EH (cell line): ENCODE measurements at places on chromosomes 2 and 18.

GRCh38 chr2:174839662-174840061 is 75.4 kb upstream of the CHRNA1 start:
- no peak for DNase-seq

- DNase-seq = no peak
Measured at GRCh38 chr2:18379870-18380269, 180.6 kb downstream of the RDH14 start.

- DNase-seq = peak; percentile 21
Measured at GRCh38 chr2:220377482-220378155, 750.2 kb downstream of the SLC4A3 start.

GRCh38 chr2:120675460-120676130 is 60.1 kb upstream of the GLI2 start:
- DNase-seq = peak; percentile 64

- DNase-seq = no peak
Measured at GRCh38 chr2:29213888-29214291, 98.7 kb downstream of the CLIP4 start.

GRCh38 chr18:79884294-79884962 is 67.0 kb downstream of the SLC66A2 start:
- no peak for DNase-seq

GRCh38 chr18:45825258-45826044 is at the start of gene SIGLEC15:
Gene SIGLEC15 (plus strand): TSS chr18:45825675. CDS start chr18:45825729, 54 bp downstream.
- DNase-seq = no peak

GRCh38 chr2:35081622-35082015 is 1274.0 kb upstream of the CRIM1 start:
- DNase-seq = no peak
